ENCODE measurements at places on chromosomes 6 and 20.

DNA sequence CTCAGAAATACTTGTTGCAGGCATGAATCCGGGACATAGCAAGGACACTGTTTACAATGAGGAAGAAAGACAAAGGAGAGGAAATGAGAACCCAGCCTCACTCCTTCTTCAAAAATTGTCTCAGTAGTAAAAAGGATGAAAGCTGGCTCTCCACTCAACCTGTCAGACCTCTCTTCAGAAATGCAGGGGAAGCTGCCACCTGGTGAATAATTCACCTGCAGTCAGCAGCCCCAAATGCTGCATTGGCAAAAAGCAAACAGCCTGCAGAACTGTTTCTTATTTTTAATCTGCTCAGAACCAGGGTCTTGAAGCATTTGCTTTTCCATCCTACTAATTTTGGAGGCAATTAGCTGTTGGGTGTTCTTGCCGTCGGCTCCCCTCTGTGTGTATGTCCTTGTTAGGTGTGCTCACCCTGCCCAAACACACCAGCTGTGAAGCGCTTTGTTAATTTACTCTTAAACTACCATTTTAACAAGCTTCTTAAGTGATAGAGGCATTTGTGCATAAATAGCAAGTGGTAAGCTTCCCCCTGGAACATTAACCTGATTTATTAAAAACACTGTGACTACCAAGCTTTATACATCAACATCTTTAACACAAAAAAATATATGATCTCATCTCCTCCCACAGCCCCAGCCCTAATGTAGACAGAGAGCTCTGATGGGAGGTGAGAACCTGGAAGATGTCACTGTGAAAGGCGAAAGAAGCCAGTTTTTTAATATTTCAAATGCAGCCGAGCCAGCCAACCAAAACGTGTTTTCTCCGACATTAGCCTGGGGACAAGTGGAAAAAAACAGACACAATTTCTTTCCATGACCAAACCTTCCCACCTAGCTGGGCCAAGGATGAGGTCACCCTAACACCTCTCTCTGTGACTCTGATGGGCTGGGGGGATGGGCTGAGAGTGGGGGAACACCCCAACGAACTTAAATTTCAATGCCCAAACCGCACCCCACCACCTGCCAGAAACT lies 451.0 kb upstream of the SULF2 start:
- DNase-seq = no peak

- DNase-seq = no peak
Measured at GRCh38 chr20:6265204-6265904, 142.5 kb upstream of the FERMT1 start.

DNA sequence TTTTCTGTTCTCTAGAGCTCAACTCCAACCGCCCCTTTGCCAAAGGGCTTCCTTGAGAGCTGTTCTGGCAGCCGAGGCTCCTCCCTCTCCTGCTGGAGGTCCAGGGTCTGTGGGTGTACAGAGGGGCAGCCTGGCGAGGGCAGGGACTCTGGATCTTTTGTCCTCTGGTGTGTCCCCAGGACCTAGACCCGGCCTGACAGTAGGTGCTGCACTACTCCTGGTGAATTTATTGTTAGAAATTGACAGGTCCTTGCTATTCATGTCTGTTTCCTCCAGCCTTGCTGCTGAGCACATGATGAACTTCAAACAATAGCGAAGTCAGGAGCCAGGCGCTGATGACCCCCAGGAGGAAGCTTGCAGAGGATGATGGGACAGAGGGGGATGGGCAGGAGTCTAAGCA lies 234.7 kb upstream of the SULF2 start:
- no peak for DNase-seq

- DNase-seq = no peak
Measured at GRCh38 chr6:3773678-3774298, 22.3 kb upstream of the PXDC1 start.

DNA sequence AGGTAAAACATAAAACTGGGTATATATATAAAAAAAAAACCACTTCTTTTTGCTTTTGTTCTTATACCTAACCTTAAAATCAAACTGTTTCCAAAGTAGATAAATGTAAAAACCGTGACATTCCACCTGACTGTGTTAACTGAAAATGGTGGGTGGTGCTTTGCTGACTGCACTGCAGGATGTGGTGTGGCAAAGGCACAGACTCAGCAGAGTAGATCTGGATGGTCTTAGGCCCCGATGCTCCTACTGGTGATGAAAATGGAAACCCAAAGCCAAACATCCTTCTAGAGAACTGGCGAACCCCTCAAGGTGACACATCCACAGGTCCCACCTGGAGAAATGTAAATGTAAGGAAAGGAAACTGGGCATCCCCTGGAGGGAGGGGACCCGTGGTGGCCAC lies 8.9 kb downstream of the TGIF2 start:
- no peak for DNase-seq

DNA sequence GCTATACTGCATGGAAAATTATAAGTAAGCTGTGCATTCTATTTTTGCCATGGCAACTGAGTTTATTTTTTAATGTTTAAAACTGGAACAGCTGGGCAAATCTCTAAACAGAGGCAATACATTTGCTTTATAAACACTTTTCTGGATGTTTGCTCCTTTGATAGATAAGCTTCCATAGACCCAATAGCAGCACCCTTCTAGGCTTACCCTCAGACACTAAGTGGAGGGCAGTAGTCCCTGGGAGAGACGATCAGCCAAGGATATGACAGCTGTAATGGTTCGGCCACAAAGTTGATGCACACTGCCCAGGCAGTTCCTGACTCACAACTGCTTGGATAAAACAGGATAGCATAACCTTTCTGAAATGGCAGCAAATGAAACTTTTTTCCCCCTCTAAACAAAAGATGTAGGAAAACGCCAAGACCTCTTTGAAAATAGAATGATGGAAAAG lies 8.5 kb upstream of the MRPS10 start:
- DNase-seq = no peak

- no peak for DNase-seq
Measured at GRCh38 chr6:155448668-155449449, 6.8 kb downstream of the NOX3 start.

DNA sequence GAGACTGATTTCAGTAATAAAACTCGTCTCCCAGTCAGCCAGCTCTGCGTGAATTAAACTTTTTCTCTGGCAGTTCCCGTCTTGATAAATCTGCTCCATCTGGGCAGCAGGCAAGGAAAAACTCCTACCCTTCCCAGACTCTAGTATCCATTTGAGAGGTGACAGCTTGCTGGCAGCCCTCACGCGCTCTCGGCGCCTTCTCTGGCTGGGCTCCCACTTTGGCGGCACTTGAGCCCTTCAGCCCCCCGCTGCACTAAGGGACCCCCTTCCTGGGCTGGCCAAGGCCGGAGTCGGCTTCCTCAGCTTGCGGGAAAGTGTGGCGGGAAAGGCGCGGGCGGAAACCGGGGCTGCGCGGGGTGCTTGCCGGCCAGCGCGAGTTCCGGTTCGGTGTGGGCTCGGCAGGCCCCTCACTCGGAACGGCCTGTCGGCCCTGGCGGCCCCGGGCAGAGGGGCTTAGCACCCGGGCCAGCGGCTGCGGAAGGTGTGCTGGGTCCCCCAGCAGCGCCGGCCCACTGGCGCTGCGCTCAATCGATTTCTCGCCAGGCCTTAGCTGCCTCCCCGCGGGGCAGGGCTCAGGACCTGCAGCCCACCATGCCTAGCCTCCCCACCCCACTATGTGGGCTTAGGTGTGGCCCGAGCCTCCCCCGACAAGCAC lies 21.8 kb upstream of the GMPR start:
- DNase-seq = no peak

DNA sequence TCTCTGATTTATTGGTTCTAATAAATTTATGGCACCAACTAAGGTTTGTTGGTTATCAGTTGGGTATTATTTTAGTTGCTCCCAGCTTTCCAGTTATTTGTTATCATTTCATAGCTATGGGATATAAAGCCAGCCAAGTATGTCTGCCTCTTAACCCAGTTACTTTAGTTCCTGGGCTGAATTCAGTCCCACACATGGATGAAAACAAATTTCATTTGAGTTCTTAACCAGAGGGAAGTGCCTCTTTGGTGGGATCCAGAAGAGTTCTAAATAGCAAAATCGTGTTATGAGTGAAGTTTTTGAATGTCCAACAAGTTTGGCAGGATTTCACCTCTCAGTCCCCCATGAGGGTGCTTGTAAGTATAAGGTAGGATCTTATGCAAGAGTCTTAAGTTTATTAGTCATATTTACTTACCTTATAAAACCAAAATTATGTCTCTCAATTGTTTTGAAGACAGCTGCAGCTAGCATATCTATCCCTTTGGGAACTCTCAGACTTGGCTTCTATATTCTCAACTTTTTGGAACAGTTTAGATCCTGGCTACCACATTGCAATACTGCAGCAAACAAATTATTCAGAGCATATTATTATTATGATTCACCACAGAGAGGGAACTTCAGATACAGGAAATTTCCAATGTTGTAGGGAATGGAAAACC lies 683.6 kb downstream of the BCKDHB start:
- no peak for DNase-seq

GRCh38 chr6:39381550-39382140 lies 59.1 kb upstream of the KCNK16 start:
- no peak for DNase-seq

GRCh38 chr20:56418385-56418861 lies 6.4 kb downstream of the CASS4 start:
- DNase-seq = no peak

DNA sequence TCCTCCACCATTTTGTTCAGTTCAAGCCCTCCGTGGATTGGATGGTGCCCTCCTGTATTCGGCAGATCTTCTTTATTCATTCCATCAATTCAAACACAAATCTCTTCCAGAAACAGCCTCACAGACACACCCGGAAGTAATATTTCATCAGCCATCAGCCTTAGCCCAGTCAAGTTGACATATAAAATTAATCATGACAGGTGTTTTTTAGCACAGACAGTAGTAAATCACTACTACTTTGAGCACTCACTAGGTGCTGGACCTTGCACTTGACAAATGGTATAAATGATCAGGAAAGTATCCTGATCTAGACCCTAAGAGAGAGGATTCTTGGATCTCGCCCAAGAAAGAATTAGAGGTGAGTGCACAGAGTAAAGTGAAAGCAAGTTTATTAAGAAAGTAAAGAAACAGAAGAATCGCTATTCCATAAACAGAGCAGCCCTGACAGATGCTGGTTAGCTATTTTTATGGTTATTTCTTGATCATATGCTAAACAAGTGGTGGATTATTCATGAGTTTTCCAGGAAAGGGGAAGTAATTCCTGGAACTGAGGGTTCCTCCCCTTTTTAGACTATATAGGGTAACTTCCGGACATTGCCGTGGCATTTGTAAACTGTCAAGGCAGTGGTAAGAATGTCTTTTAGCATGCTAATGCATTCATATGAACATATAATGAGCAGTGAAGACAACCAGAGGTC lies 194.6 kb upstream of the LAMP5 start:
- DNase-seq = no peak

All from stimulated activated CD8-positive, alpha-beta memory T cell treated with anti-CD3 and anti-CD28 coated beads, Interleukin-7, amount 100 ng/mL, for 48 hours (primary cell).